OCI-M1 (cell line): ENCODE measurements at places on chromosomes 16 and 17.

- no peak for DNase-seq
Measured at GRCh38 chr16:54285414-54286089, 1.0 kb downstream of the IRX3 start.

DNA sequence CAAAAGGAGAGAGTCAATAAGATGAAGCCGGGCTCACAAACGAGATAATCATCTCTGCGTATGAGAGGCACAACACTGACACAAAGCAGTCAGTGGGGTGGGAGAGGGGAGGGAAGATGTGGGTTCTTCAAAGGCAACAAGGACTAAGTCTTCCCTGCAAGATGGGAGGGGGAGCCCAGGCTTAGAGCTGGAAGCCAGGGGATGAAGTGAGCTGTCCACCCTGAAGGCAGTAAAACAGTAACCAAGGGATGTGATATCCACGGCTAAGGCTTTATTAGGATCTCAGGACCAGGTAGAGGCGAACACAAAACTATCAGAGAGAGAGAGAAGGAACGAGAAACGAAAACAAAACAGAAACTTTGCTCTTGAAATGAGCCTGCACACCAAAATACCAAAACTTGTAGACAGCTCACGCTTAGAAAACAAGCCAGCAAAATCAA, 115.9 kb downstream of the DYNLRB2 start:
- DNase-seq: no peak

DNA sequence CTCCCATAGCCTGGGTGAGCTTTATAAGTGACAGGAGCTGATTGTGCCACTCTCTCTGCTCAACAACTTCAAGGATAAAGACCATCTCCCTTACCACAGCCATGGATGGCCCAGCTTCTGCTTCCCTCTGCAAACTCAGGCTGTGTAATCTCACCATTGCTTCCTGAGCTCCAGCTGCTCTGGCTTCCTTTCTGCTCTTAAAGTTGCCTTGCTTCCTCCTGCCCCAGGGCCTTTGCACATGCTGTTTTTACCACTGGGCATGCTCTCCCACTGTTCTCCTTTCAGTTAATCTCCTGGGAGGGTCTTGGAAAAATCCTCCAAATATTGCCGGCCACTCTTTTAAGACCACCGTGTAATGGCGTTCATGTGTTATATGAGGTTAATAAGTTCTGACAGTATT, 265.1 kb upstream of the C16orf82 start:
- DNase-seq: no peak

- no peak for DNase-seq
Measured at GRCh38 chr16:52552643-52553042, 5.7 kb upstream of the TOX3 start.

GRCh38 chr17:68531252-68531651, 19.0 kb downstream of the PRKAR1A start:
- no peak for DNase-seq

DNA sequence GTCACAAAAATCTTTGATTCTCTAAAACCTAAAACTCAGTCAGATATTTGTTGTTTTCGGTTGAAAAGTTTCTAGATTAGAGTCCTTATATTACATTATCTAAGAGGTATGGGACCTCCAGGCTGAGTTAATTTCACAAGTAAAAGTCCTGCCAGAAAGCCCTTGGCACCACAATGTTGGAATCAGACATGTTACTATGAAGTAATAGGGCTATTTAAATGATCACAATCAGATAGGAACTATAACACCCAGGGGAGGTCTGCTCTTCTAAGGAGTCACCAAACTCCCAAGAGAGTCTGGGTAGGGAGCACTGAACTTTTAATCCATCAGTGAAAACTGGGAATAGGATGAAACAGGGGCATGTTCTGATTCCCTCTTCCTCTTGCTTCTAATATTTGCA, 54.2 kb downstream of the WIPI1 start:
- DNase-seq: no peak

DNA sequence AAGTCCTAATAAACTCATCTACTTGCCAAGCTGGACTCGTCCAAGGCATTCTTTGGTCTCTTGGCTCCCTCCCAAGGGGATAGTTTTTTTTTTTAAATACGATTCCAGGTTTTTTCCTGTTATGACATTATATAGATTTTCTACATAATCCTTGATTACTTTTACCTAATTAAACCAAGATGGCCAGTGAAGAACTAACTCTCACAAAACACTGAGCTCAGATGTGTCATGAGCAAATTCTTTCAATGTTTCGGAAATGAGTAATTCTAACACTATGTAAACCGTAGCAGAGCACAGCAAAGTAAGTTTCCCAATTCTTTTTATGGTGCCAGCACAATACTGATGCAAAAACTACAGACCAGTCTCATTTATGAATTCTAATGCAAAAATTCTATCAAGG, 1.8 kb downstream of the ZNF23 start:
- DNase-seq: no peak

DNA sequence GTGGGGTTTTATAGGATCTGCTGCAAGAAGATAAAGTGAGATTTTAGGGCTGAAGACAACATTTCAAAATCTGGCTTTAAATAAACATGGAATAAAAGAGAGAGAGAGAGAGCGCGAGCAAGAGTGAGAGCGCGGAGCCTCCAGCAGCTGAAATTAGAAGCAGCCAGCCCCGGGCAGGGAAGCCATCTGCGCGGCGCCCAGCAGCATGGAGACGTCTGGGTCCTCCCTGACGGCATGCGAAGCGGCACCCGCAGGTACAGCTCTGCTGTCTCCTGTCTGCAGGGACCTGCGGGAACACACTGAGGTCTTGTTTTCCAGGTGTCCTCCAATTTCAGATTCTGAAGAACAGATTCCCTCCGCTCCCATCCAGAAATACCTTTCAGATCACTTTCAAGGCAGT, 7.9 kb upstream of the BAIAP2 start:
- DNase-seq: no peak

DNA sequence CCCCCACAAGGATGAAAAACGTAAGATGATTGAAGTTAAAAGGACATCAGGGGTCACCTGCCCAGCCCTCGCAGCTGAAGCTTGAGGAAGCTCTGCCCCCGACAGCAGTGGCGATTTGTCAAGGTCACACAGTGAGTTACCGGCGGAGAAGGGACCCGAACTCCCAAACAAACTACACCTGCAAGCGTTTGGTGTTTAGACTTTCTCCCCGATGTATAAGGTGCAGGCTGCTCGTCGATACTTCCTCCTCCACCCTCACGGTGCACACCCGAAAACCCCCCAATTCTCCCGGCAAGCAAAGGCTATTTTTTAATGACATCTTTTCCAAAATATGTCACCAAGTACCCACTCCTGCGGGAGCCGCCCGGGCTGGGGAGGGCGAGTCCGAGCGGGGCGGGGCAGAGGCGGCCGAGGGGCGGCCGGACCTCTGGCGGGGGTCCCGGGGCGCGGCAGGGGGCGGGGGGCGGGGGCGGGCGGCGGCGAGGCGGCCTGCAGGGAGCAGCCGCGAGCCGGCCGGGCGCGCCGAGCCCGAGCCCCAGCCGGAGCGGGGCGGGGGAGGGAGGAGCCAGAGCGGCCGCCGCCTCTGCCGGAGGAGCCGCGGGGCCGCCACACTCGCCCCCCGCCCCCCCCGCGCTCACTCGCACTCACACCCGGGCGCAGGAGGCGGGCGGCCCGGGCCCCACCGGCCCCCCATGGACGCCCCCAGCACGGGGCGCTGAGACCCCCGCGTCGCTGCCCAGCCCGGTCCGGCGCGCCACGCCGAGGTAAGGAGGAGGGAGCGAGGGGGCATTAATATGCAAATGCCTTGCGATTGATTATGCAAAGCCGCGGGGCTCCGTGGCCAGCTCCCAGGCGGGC, at the start of gene THRA:
THRA (plus strand) TSS at position 637 of the 858 bp plus-strand sequence. CDS start 11,524 bp downstream, outside the sequence.
- peak; percentile 68 for DNase-seq

DNA sequence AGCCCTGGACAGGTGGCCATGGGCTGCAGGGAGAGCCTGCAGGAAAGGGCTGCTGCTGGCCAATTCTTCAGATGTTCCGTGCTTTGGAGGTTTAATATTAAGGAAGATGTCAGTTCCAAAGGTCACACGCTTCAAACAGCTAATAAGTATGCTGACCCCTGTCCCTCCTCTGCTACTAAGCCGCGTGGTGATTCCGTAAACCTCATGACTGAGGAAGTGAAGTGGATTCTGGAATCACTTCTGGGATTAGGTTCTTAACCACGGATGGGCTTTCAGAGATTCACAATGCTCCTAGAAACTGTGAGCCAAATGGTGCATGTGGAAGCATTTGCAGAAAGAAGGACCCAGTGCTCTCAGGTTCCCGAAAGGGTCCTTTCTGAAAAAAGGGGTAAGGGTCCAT, 28.5 kb upstream of the ERN1 start:
- no peak for DNase-seq
